ENCODE measurements at places on chromosomes 3 and 15. TPM values are rescaled to one million over a fixed set of nuclear protein-coding genes. Genes with fewer than 3 reads are reported as not detected.

GRCh38 chr15:81301385-81301784 is 22.6 kb downstream of the STARD5 start:
- peaks cover 57% of the 10 kb centered on the region for H3K4me1 ChIP-seq
- DNase-seq = no peak
- peak overlapping the region; percentile 62 for H3K4me3 ChIP-seq
- peaks cover 16% of the 10 kb centered on the region for H3K36me3 ChIP-seq
- H3K27ac ChIP-seq = peak overlapping the region; percentile 99

The GOLGA6A gene
- not detected for total RNA-seq

The AADACL2 gene
- not detected for total RNA-seq

GRCh38 chr3:133418361-133418760 is 18.5 kb downstream of the BFSP2 start:
- no peak overlapping the region for H3K4me3 ChIP-seq
- no peak for DNase-seq
- H3K27me3 ChIP-seq = peaks cover 4% of the 10 kb centered on the region
- no peaks in the 10 kb centered on the region for H3K36me3 ChIP-seq

- peaks cover 19% of the 10 kb centered on the region for H3K4me1 ChIP-seq
- H3K4me3 ChIP-seq = no peak overlapping the region
- no peaks in the 10 kb centered on the region for H3K36me3 ChIP-seq
- H3K27me3 ChIP-seq = no peaks in the 10 kb centered on the region
- H3K27ac ChIP-seq = peak overlapping the region; percentile 62
Measured at GRCh38 chr15:100170291-100171210, 171.2 kb downstream of the ADAMTS17 start.

The WDR93 gene
- not detected for total RNA-seq

The LRRC34 gene
- total RNA-seq = 1.5 TPM

- no peaks in the 10 kb centered on the region for H3K36me3 ChIP-seq
- no peak overlapping the region for H3K4me3 ChIP-seq
- H3K27me3 ChIP-seq = no peaks in the 10 kb centered on the region
Measured at GRCh38 chr15:81091889-81092558, 42.0 kb upstream of the CFAP161 start.

GRCh38 chr15:70519616-70520015 is 243.7 kb downstream of the UACA start:
- no peak overlapping the region for H3K4me3 ChIP-seq
- no peak overlapping the region for H3K27ac ChIP-seq
- no peaks in the 10 kb centered on the region for H3K4me1 ChIP-seq
- no peaks in the 10 kb centered on the region for H3K27me3 ChIP-seq
- no peaks in the 10 kb centered on the region for H3K36me3 ChIP-seq

DNA sequence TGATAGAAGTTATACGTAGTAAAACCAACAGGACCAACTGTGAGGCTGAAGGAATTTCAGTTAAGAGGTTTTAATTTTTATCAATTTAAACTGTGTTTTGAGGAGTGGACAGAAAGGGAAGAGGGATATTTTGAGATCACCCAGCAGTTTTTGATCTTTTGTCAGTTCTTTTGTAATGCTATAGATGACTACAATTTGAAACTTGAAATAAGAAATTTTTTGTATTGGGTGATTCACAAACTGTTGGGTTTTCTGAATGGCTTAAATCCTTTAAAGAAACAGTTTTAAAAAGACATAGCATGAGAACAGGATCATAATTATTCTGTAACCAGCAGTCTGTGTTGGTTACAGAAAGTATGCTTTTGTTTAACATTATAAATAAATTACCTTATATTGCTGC is 67.4 kb downstream of the TCF12 start:
- no peaks in the 10 kb centered on the region for H3K36me3 ChIP-seq
- no peaks in the 10 kb centered on the region for H3K27me3 ChIP-seq
- H3K4me3 ChIP-seq = no peak overlapping the region
- H3K27ac ChIP-seq = no peak overlapping the region
- peaks cover 26% of the 10 kb centered on the region for H3K4me1 ChIP-seq
- no peak for DNase-seq

GRCh38 chr3:197533927-197534725 is 21.6 kb downstream of the BDH1 start:
- H3K4me1 ChIP-seq = no peaks in the 10 kb centered on the region
- no peak for DNase-seq
- no peak overlapping the region for H3K27ac ChIP-seq
- no peak overlapping the region for H3K4me3 ChIP-seq
- H3K36me3 ChIP-seq = no peaks in the 10 kb centered on the region

DNA sequence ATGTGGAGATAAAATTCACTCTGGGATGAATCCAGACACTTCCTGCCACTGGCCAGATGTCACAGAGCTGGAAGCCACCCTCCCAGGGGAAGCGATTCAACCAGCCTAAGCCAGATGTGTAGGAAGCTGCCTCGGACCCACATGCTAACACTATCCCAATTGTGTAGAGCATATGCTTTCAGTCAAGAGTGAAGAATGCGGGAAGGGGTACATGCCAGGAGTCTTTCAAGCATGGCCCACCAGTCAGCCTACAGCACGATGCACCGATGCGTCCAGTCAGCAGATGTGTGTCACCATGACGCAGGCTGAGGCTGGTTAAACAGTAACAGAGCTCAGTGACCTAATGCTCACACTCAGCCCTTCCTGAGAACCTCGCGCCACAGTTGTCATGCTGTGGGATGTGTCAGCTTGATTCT is 38.8 kb upstream of the BNC1 start:
- no peaks in the 10 kb centered on the region for H3K27me3 ChIP-seq
- no peaks in the 10 kb centered on the region for H3K36me3 ChIP-seq

- peak overlapping the region; percentile 69 for H3K4me3 ChIP-seq
- H3K27ac ChIP-seq = no peak overlapping the region
- peaks cover 18% of the 10 kb centered on the region for H3K4me1 ChIP-seq
- H3K27me3 ChIP-seq = no peaks in the 10 kb centered on the region
- no peaks in the 10 kb centered on the region for H3K36me3 ChIP-seq
Measured at GRCh38 chr3:43894176-43895049, 203.7 kb downstream of the ABHD5 start.

The C15orf40 gene
- 21.3 TPM for total RNA-seq

DNA sequence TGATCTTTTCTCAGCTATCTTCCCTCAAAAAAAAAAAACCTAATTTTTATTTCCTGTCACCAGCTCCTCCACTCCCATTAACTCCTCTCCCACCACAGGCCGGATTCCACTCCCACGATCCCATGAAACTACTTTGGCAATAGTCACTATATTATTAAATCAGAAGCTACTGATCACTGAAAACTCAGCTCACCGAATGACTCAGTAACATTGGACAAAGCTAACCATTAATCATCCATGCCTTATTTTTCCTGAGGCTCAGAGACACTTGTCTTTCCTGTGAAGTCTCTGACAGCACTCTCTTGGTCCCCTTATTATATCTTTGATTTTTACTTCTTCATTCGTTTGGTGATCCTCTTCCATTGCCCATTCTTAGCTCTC is 260.2 kb downstream of the CGGBP1 start:
- no peak overlapping the region for H3K27ac ChIP-seq
- peaks cover 2% of the 10 kb centered on the region for H3K27me3 ChIP-seq
- no peak for DNase-seq

The MRPL46 gene
- 37.9 TPM for total RNA-seq

DNA sequence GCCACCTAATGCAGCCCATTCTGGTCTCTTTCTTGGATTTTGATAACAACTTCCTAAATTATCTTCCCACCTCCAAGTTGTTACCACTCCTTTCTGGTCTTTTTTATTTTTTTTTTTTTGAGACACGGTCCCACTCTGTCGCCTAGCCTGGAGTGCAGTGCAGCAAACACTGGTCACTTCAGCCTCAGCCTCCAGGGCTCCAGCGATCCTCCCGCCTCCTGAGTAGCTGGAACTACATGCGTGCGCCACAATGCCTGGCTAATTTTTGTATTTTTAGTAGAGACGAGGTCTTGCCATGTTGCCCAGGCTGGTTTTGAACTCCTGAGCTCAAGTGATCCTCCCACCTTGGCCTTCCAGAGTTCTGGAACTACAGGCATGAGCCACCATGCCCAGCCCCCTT is 92.8 kb upstream of the BHLHE40 start:
- no peak overlapping the region for H3K4me3 ChIP-seq
- H3K27me3 ChIP-seq = no peaks in the 10 kb centered on the region
- peaks cover 12% of the 10 kb centered on the region for H3K4me1 ChIP-seq
- H3K36me3 ChIP-seq = no peaks in the 10 kb centered on the region
- no peak overlapping the region for H3K27ac ChIP-seq
- no peak for DNase-seq

- H3K27ac ChIP-seq = no peak overlapping the region
- no peaks in the 10 kb centered on the region for H3K27me3 ChIP-seq
- H3K4me3 ChIP-seq = no peak overlapping the region
- no peaks in the 10 kb centered on the region for H3K36me3 ChIP-seq
- no peak for DNase-seq
- no peaks in the 10 kb centered on the region for H3K4me1 ChIP-seq
Measured at GRCh38 chr3:110806924-110807323, 264.7 kb upstream of the NECTIN3 start.

The PLSCR5 gene
- not detected for total RNA-seq

The CHRNA7 gene
- not detected for total RNA-seq

- peak overlapping the region; percentile 82 for H3K4me3 ChIP-seq
- DNase-seq = no peak
- peaks cover 6% of the 10 kb centered on the region for H3K4me1 ChIP-seq
- peak overlapping the region; percentile 1 for H3K27ac ChIP-seq
- peaks cover 4% of the 10 kb centered on the region for H3K36me3 ChIP-seq
Measured at GRCh38 chr3:134483195-134483900, 2.4 kb downstream of the ANAPC13 start.

The CSK gene
- total RNA-seq = 327 TPM

- no peak overlapping the region for H3K27ac ChIP-seq
- no peaks in the 10 kb centered on the region for H3K27me3 ChIP-seq
- peaks cover 12% of the 10 kb centered on the region for H3K4me1 ChIP-seq
- no peak for DNase-seq
Measured at GRCh38 chr3:72154391-72155335, 369.7 kb upstream of the PROK2 start.

- no peaks in the 10 kb centered on the region for H3K27me3 ChIP-seq
- no peaks in the 10 kb centered on the region for H3K36me3 ChIP-seq
- no peaks in the 10 kb centered on the region for H3K4me1 ChIP-seq
- no peak overlapping the region for H3K27ac ChIP-seq
Measured at GRCh38 chr3:141106842-141107241, 55.7 kb downstream of the SPSB4 start.

DNA sequence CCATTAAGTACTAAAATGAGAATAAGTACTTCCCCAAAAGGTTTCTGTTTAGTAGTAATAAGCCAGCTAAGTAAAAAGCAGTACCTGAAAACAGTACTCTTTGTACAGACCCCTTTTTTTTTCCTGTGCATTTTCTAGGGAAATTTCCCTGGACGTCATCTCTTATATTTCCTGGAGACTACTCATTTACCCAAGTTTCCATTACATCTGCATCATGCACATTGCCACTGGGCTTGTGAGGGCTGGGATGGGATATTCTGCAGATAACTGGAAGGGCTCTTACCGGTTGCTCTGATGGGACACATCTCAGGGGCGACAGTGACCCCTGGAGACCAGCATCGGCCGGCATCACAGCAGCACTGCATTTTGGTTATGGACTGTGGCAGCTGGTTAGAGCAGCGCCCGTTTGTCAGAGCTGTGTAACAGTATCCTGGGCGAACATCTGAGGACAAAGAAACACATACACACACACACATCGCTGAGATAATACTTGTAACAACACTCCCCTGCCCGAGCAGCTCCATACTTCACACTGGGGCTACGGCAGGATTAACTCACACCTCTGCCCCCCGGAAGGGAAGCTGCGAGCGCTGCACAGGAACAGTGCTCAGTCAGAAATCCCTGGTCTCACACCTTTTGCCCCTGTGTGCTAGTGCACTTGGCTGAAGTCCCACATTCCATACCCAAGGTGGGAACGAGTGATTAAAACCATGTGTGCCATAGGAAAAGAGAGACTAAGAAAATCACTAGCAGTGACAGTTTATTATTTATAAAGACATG is 124.9 kb downstream of the FBN1 start:
- H3K4me3 ChIP-seq = no peak overlapping the region
- no peak for DNase-seq
- H3K36me3 ChIP-seq = no peaks in the 10 kb centered on the region
- no peak overlapping the region for H3K27ac ChIP-seq

DNA sequence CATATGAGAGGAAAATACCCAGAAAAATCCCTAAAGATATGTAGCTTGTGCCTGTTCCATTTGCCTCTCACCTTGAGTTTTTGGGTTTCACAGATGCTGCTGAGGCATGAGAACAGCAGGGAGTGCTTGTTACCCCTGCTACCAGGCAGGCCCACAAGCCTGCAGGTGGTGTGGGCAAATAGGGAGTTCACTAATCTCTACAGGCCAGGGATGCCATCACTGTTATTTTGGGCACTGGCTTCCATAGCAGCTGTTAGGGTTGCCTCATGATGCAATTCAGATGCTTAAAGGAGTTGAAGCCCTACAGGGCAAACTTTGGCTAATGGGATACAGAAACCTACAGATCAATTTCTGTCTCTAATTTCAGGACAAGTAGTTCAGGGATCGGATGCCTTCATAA is 873.5 kb downstream of the OTOL1 start:
- H3K36me3 ChIP-seq = no peaks in the 10 kb centered on the region
- H3K27me3 ChIP-seq = no peaks in the 10 kb centered on the region
- H3K27ac ChIP-seq = no peak overlapping the region
- DNase-seq = no peak
- no peak overlapping the region for H3K4me3 ChIP-seq

DNA sequence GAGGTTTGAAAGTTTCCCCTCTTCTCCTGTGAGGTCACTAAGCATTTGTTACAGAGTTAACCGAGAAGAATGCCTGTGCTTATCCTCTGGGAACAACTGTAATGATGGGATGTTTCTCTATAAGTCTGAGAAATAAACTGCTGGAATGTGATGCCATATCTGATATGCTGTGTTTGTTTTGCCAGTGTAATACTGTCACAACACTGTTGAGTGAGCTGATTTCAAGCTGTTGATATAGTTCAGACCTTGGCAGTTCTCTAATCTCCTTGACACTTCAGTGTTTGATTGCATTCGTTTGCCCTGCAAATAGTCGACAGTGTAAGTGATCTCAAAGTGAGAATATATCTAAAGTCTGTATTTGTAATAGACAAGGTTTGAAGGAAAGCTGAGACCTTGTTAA is 73.3 kb downstream of the PTPRG start:
- H3K4me1 ChIP-seq = peaks cover 10% of the 10 kb centered on the region
- no peaks in the 10 kb centered on the region for H3K27me3 ChIP-seq
- H3K27ac ChIP-seq = no peak overlapping the region
- no peak for DNase-seq
- no peak overlapping the region for H3K4me3 ChIP-seq

- no peaks in the 10 kb centered on the region for H3K4me1 ChIP-seq
- DNase-seq = no peak
- H3K27ac ChIP-seq = no peak overlapping the region
- no peaks in the 10 kb centered on the region for H3K36me3 ChIP-seq
- no peak overlapping the region for H3K4me3 ChIP-seq
Measured at GRCh38 chr15:72844067-72844466, 60.5 kb upstream of the ADPGK start.

- DNase-seq = no peak
- H3K4me3 ChIP-seq = no peak overlapping the region
- no peaks in the 10 kb centered on the region for H3K27me3 ChIP-seq
- no peak overlapping the region for H3K27ac ChIP-seq
Measured at GRCh38 chr3:144350125-144350524, 378.5 kb downstream of the DIPK2A start.
